ENCODE measurements at places on chromosomes 4 and X. TPM values are rescaled to one million over a fixed set of nuclear protein-coding genes. Genes with fewer than 3 reads are reported as not detected.

Gene SERTM2
- total RNA-seq = 5.6 TPM

Gene MAGEA3
- not detected for total RNA-seq

Gene DRP2
- total RNA-seq = 2.1 TPM

Gene AFM
- total RNA-seq = not detected

Gene RHOXF2
- total RNA-seq = not detected

Gene SMR3B
- not detected for total RNA-seq

Gene PLK4
- total RNA-seq = 4.7 TPM

Gene SLC9A6
- 12.9 TPM for total RNA-seq

DNA sequence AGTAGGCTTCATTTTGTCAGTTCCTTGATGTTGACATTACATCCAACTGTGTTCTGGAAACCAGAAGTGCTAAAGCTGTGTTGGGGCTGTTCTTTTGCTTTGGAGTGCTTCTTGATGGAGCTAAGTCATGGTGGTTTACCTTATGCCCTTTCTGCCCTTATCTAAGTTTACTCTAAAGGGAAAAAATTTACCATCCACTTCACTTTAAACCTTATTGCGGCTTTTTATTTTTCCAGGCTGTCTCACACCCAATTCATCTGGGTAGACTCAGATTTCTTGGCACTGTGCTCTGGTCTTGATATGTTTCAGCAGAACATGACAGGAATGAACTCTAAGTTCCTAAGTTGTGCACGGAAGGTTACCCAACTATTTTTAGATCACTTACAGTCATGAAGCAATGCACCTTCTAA lies 104.7 kb upstream of the TTC29 start:
- no peak for DNase-seq

- no peak for DNase-seq
Measured at GRCh38 chr4:38681281-38681991, 17.4 kb downstream of the KLF3 start.

DNA sequence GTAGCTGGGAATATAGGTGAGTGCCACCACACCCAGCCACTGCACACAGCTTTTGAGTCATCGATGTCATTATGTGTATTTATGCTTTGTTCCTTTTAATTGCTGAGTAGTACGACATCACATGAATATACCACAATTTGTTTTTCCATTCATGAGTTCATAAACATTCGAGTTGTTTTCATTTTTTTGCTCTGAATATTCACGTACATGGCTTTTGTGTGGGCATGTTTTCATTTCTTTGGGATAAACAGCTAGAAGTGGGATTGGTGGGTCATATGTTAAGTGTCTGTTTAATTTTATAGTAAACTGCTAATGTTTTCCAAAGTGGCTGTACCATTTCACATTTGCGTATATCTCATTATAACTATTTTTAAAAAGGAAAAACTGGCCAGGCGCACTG lies 45.1 kb upstream of the KDR start:
- DNase-seq = no peak

- DNase-seq = no peak
Measured at GRCh38 chr4:26826721-26827120, 33.9 kb upstream of the STIM2 start.

GRCh38 chrX:68409194-68409593 lies 24.1 kb downstream of the OPHN1 start:
- no peak for DNase-seq

- DNase-seq = peak; percentile 51
Measured at GRCh38 chrX:24494647-24495075, 29.6 kb downstream of the PDK3 start.

GRCh38 chrX:68757331-68757730 lies 71.5 kb upstream of the EFNB1 start:
- DNase-seq = no peak

DNA sequence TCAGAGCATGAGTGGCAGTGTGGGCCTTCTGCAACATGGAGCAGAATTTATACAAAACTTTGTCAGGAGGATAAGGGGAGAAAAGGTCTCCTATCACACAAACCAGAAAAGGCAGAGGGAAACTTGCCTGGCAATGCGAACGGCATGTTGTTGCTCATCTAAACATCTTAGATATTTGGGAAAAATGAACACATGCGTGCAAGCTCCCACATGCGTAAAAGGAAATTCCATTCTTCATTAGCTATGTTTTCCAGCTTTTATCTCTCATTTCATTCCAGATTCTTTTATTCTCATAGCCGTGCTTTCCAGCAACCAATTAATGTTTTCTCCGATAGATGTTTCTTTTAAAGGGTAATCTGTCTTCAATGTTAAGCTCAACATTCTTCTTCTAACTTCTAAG lies 31.3 kb upstream of the GBA3 start:
- no peak for DNase-seq

- DNase-seq = no peak
Measured at GRCh38 chr4:139247241-139247640, 32.8 kb downstream of the MGARP start.

GRCh38 chrX:99833821-99834220 lies 576.3 kb downstream of the PCDH19 start:
- no peak for DNase-seq

GRCh38 chrX:74853255-74853654 lies 72.0 kb downstream of the NEXMIF start:
- no peak for DNase-seq

- no peak for DNase-seq
Measured at GRCh38 chr4:101418055-101418454, 70.7 kb upstream of the PPP3CA start.

DNA sequence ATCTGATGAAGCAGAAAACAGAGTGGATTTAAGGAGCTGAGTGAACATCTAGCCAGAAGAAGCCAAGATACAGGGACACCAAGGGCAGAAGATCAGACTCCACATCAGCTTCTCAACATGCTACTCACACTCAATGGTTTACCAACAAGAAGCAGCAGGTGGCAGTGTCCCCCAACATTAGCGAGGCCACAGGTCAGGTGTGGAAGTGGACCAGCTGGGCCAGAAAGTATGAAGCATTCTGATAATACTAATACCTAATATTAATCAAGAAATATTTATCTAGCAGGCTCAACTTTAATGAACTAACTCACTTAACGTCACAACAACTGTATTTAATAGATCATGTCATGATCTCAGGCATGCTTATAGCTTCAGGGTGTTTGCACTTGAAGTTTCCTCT lies 73.4 kb upstream of the TTC29 start:
- DNase-seq = peak; percentile 58

DNA sequence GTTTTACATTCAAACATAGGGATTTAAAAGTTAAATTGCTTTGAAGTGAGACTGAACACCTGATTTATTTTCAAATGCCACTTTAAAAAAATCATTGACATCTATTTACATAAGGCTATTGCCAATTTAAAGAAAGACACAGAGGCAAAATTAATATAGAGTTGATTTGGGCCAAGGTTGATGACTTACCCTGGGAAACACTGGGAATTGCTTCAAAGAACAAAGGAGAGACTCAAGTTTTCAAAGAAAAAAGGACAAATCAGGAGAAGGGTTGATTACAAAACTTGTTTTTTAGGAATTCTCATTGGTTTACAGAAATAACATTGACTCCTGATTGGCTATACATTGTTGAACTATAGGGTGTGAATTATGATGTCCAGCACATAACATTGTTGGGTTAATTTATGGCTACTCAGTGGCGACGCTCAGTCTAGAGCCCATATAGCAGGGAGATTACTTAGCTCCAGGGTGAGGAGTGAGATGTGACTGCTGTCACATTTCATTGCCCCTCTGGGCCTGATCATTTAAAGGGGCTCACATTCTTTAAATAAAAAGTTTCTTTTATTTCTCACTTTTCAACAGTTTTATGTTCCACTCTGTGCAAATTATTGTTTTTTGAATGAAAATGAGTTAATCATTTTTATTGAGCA lies 184.6 kb downstream of the SPATA18 start:
- no peak for DNase-seq

DNA sequence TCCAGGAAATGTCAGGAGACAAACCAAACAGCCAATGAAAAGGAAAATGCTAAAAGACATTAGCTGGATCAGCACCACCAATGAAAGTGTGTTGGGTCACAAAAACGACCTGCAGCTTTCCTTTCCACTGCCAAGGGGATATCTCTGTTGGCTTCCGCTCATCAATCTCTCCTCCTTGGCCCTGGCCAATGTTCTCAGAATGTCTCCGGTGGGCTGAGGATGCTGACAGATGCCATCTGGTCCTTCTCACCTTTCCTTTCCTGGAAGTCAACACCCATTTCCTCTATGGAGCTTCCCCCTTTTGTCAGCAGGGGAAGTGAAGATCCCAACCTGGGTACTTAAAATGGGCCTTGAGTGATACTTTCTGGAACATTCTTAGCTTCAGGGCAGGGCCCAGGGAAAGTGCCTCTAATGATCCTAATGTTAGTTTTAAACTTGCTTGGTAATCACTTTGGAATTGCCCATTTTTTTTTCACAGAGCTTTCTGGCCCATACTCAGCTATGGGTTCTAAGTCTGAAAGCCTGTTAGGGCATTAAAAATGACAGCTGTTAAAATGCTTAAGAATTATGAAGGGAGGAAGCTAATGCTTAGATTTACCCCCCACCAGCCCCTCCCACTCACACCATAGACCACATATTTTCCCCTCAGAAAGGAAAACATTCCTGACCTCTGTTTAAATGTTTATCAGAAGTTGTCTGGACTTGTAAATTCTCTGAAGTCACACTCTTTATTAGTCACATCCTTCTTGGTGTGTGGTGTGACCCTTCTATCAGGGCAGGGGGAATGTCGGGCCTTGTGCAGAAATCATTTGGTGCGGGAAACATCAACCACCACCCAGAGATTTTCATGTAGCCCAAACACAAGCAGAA lies 29.2 kb downstream of the IGFBP7 start:
- DNase-seq = no peak

- no peak for DNase-seq
Measured at GRCh38 chr4:110619463-110620247, 3.2 kb downstream of the PITX2 start.

- no peak for DNase-seq
Measured at GRCh38 chr4:5026371-5026770, 7.1 kb upstream of the CYTL1 start.

All from ureter (tissue), 1 donor.